ENCODE measurements at places on chromosomes 5 and 9.

- no peak for DNase-seq
Observed at GRCh38 chr5:147061431-147061830, 173.4 kb upstream of the STK32A start.

DNA sequence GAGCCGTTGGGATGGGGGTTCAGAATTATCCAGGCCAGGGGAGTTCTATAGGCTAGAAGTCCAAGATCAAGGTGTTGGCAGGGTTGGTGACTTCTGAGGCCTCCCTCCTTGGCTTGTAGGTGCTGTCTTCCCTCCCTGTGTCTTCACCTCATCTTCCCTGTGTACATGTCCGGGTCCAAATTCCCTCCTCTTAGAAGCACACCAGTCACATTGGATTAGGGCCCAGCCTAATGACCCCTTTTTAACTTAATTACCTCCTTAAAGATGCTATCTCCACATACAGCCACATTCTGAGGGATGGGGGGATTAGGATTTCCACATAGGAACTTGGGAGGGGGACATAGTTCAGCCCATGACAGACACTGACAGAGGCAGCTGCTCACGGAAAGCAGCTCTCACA lies 12.1 kb downstream of the LRSAM1 start:
- no peak for DNase-seq

- DNase-seq = no peak
Observed at GRCh38 chr5:53110156-53110555, 599 bp upstream of the MOCS2 start.

GRCh38 chr5:103010168-103010567 lies 109.8 kb downstream of the GIN1 start:
- no peak for DNase-seq

GRCh38 chr9:101705135-101705661 lies 33.2 kb downstream of the GRIN3A start:
- no peak for DNase-seq

All from stimulated activated CD4-positive, alpha-beta T cell treated with anti-CD3 and anti-CD28 coated beads, Interleukin-12 subunit alpha, Interleukin-12 subunit beta, amount 100 ng/mL, for 24 hours (primary cell).